AG04450 (cell line): ENCODE measurements at places on chromosomes 11 and 22. TPM values are rescaled to one million over a fixed set of nuclear protein-coding genes. Genes with fewer than 3 reads are reported as not detected.

GRCh38 chr22:40009951-40010671, 15.4 kb downstream of the FAM83F start:
- DNase-seq = no peak

DNA sequence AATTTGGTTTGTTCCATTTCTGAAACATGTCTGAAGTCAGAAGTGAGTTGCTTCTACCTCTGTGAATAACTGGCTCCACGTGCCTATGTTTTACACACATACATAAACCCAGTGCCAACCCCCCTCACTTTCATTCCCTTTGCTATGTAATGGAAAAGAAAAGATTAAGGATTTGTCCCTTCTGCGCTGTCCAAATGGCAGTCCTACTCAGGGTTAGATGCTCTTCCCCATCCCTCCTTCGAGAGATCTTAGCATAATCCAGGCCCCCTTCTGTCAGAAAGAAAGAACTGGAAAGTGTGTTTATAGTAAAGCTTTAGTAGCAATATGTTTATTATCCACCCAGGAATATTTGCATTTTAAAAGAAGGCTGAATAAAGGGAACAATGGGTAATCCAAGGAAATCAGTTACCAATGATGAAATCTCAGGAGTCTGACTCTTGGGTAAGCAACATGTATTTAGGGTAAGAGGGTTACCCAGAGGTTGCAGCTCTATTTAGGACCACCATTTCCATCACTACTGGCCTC, 3.1 kb upstream of the LAYN start:
- no peak for DNase-seq

DNA sequence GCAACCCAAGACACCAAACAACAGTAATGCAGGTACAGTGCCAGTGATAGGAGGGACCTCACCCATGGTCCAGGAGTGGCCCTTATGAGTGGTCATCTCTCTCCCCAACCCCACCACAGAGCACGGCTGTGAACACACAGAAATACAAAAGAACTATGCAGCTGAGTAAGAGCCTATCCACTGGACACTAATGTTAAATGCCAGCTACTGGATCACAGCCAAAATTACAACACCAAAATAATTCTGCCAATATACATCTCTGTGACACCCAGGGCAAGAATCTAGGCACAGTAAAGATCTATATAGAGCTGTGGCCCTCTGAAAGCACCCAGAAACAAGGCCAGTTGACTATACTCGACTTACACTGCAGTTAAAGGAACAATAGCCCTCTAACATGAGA, 22.8 kb upstream of the GPR83 start:
- no peak for DNase-seq

DNA sequence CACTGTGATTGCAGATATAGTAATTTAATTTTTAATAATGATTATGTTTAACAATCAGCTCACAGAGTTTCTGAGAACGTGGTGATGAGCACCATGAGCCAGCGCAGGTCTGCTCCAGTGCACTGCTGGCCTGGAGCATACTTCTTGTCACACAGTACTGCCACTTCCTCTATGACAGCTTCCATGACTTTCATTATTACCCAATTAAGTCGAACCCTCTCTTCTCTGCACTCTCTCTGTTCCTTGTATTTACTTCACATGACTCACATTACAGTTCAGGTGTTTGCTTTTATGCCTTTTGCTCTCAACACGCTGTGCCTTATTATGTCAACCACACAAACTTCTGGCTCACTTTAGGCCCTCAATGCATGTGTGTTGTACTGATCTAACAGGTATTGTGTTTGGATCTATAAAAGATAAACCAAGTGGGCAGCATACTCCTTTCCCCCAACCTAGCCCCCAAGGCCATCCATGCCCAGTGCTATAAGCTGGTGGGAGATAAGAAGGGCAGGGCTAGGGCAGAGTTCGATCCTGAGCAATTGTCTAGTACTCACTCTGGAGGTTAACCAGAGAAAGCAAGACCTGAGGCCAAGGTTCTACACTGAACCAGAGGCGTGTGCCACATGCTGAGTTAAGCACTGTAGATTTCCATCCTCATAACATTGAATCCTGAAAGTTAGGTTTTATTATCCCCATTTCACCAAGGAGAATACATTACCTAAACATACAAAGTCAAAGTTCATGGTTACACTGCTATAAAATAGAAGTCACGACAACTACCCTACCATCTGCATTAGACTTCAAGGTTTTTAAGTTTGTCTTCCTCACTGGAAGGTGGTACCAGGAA, 356.5 kb downstream of the INSC start:
- DNase-seq = no peak

GRCh38 chr11:125201525-125202141, 37.1 kb downstream of the PKNOX2 start:
- DNase-seq = no peak

- DNase-seq = no peak
These were observed 78.7 kb downstream of the HORMAD2 start for GRCh38 chr22:30158744-30159500.

DNA sequence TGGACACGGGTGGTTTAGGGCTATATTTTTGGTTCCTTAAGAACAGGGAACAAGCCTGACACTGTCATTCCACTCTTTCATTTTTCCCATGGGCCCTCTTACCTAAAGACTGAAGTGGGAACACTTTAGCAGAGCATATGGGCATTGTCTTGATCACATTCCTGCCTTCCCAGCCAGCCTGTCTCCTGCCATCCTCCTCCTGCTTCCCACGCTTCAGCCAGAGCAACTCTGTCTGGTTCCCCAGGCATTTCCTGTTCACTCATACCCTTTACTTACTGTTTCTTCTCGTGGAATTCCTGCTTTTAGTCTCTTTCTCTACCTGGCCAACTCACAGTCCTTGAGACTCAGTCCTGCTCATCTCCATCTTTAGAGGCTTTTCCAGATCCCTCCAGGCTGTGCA, 22.8 kb downstream of the MRPL16 start:
- no peak for DNase-seq

- no peak for DNase-seq
These were observed 1.2 kb downstream of the LIF start for GRCh38 chr22:30245181-30245984.

- no peak for DNase-seq
These were observed at the start of gene CST6 for GRCh38 chr11:66011785-66012303. Gene CST6, plus strand, starts transcription at chr11:66012008. Its CDS starts 37 bp downstream, at chr11:66012045.

DNA sequence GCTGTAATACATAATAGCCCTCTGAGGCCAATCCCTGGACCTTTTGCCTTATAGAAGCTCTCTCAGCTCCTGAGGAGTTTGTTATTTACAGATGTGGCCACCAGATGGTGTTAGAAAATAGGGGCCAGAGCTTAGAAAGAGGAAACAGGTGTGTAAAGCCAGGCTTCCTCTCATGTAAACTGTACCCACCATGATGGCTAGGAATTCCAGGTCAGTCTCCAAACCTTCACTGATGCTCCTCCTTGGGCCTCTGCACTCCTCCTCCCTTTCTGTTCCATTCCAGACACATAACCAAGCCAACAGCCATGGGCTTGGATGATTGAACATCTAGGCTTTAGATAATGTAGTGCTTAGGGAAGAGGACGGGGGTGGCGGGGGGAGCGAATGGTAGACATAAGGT, 39.7 kb downstream of the USP35 start:
- DNase-seq = peak; percentile 15

DNA sequence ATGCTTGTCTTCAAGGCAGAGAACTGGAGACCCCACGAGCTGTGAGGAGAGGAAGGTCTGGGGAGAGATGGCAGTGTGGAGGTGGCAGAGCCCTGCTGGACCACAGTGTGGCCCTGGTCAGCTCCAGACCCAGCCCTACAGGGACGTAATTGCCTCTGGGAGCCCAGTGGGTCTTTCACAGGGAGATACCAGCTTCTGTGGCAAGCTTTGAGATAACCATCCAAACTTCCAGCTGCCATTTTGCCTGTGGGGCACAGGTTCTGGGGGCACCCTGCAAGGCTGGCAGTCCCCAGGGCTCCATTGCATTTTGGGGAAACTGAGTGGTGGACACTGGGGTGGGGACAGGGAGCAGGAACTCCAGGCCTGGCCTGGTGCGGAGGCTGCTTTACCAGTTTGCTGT, 10.2 kb upstream of the MPPED1 start:
- no peak for DNase-seq

- no peak for DNase-seq
These were observed 46.7 kb upstream of the CTTN start for GRCh38 chr11:70351646-70352045.

DNA sequence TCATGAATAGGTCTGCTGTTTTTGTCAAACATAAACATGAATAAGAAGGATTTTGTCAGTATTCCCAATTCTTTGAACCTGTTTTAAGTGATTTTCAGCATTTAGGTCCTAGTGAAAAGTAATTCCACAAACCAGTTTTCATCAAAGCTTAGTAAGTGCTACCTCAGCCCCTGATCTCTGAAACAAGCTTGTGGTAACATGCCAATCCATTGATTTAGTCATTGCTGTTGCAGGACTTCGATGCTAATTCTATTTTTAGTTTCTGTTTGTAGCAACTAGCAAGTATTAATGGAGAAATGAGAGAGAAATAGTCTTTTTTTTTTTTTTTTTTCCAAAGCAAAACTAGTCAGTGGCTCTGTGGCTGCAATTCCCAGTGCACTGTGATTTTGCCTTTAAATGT, 91.4 kb downstream of the JRKL start:
- DNase-seq = no peak

DNA sequence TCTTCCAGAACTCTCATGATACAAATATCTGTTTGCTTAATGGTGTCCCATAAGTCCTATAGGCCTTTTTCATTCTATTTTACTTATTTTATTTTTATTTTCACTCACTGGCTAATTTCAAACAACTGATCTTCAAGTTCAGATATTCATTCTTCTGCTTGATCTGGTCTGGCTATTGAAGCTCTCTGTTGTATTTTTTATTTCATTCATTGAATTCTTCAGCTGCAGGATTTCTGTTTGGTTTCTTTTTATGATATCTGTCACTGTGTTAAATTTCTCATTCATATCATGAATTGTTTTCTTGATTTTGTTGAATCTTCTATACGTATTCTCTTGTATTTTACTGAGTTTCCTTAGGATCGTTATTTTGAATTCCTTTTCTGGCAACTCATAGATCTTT, 2.6 kb upstream of the OR10A3 start:
- no peak for DNase-seq

GRCh38 chr11:44226945-44227344, 83.0 kb downstream of the ALX4 start:
- DNase-seq = no peak

DNA sequence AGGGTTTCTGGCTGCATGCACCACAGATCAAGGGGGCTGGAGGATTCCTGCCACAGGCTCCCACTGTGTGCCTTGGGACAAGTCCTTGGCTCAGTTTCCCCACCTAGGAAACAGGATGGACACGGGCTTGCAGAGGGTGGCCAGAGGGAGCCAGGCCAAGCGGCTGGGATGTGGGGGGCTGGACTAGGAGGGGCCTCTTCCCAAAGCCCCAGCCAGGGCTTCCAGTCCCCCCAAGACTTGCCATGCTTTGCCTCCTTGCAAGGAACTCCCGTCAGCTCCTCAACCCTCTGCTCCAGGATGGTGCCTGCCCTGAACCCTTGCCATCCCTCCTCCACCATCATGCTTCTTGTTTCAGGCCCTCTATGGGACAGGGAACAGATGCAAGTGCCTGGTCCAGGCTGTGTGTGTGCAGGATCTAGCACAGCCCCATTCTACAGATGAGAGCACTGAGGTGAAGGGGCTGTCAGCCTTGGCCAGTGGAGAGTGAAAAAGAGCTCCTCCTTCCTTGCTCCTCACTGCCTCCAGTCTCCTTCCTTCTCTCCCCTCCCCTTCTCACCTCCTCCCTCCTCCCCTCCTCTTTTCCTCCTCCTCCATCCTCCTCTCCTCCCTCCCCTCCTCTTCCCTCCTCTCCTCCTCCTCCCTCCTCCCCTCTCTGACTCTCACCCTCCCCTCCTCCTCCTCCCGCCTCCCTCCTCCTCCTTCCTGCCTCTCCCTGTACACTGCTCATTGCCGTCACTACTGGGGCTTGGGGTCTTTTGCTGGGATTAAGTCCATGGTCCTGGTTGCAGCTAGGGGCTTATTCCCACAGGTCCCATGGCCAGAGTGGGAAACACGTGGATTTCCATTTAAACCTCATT, 13.3 kb upstream of the FGF19 start:
- no peak for DNase-seq

DNA sequence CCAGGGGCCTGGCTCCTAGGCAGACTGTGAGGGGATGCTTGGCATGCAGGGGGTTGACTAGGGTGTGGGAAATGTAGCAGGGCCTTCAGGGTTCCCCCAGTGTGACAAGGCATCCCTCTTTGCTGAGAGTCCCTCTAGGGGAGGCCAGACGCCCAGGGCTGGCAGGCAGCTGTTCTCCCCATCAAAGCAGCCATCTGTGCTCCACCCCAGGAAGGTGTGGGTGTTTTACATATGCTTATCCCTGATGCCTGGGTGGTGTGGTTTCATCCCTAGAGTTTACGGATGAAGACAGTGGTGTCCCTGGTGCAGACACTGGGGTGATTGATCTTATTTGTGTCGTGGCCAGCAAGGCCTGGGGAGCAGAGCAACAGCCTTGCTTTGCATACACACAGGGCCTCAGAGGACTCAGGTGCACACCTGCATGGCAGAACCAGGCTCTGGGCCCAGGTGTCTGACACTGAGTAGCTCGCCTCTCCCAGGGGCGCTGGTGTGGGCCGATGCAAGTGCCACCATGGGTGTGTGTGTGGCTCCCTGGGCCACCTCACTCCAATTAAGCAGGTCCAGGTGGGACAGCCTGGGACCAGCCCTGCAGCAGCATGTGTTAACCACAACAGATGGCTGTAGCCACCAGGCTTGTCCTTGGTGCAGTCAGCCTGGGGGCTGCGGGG, 74.2 kb downstream of the MED15 start:
- no peak for DNase-seq

- DNase-seq = no peak
These were observed 176.5 kb upstream of the LARGE1 start for GRCh38 chr22:34096770-34097169.

DNA sequence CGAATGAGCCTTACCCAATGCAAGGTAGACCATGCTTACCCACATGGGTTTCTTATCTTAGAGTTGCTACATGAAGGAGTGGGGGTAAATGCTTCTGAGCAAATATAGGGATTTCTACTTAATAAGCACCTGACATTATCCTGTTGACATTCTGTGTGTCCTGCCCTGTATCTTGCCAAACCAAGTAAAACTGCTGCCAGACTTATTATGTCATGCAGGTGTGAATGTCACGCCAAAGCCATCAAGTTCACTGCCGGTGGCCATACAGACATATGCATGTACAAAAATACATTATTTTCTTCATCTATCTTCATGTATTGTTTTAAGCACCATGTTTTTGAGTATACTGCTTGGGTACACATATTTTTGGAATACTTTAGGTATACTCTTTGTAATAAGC, 70.2 kb downstream of the NOX4 start:
- no peak for DNase-seq

GRCh38 chr11:133934599-133935550, 21.9 kb downstream of the IGSF9B start:
- no peak for DNase-seq

The OR5A1 gene
- polyA plus RNA-seq = not detected in 2 replicates

The MYRF gene
- 2.7 and 4.2 TPM in 2 replicates for polyA plus RNA-seq

The NPAS4 gene
- polyA plus RNA-seq = 0.12 and 0.14 TPM in 2 replicates

The PCNX3 gene
- polyA plus RNA-seq = 9.7 and 14.0 TPM in 2 replicates

The CATSPERZ gene
- 0.14 TPM in 1 of 2 replicates, not detected in the other for polyA plus RNA-seq

The CARD18 gene
- polyA plus RNA-seq = not detected in 2 replicates

The DUSP8 gene
- polyA plus RNA-seq = 1.5 and 2.1 TPM in 2 replicates

The GRAP2 gene
- not detected in 2 replicates for polyA plus RNA-seq

The OR8D2 gene
- polyA plus RNA-seq = not detected in 2 replicates

The APOL5 gene
- 0.07 and 0.14 TPM in 2 replicates for polyA plus RNA-seq

The TMEM80 gene
- 16.2 and 18.7 TPM in 2 replicates for polyA plus RNA-seq

The GLYAT gene
- not detected in 2 replicates for polyA plus RNA-seq
